NCI-H2081 treated with DMSO at 0.1 percent for 48 hours (cell line): ENCODE measurements at places on chromosomes 4 and X.

DNA sequence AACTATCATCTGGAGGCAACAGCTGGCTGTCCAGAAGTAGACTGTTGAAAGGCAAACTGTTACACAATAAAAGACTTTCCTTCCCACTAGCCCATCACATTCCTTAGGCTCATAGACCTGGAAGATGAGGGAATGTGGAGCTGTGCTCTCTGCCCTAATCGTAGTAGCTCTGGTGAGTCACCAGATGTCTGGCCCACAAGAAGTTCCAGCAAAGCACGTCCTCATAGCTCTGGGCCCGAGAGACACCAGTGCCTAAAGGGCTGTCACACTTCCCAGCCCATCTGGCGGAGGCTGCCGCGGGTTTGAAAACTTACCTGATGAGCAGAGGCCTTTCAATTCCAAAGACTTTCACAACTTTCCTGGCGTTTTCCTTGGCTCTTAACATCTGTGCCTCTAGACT is 81.7 kb upstream of the STOX2 start:
- no peak for DNase-seq

GRCh38 chr4:81214144-81214880 is 710 bp downstream of the PRKG2 start:
- DNase-seq: no peak

- no peak for DNase-seq
Measured at GRCh38 chr4:2871911-2872310, 28.3 kb downstream of the ADD1 start.

- DNase-seq: no peak
Measured at GRCh38 chr4:86497980-86498862, 95.9 kb upstream of the PTPN13 start.

DNA sequence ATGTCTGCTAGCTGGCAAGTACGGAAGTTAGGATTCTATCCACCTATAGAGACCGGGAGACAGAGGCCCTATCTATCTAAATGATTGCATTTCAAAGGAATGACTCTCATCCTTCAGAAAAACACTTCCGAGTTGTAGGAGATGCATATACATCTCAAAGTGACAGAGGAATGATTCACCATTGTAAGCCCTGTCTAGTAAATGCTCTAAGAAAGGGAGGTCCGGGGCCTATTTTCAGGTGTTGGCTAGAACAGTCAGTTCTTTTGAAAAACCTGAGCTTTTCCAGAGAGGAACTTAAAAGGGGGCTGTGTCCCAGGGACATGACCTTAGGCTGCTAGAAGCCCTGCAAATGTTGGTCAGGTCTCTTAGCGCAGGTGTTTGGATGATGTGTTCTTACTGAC is 262.9 kb upstream of the IL1RAPL1 start:
- DNase-seq: no peak

- no peak for DNase-seq
Measured at GRCh38 chr4:107666134-107666533, 53.9 kb downstream of the PAPSS1 start.

GRCh38 chr4:76955182-76955581 is 5.6 kb downstream of the SEPTIN11 start:
- no peak for DNase-seq

DNA sequence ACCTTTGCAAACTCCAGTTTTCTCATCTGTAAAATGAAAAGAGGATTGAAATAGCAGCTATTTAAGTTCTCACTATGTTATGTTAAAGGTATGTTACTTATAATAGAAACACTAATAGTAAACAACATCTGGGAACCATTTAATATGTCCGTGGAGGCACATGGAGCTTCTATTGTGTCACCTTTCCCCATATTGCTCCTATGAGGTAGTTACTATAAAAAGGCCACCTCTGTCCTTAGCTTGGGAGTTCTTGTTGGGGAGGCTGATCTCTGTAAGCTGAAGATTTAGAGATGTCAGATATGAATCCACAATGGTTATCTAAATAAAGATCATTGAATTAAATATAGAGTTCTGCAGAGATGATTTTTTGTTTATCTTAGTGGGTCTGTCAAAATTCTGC is 125.2 kb downstream of the FHIP1A start:
- DNase-seq: no peak

GRCh38 chr4:170138580-170139194 is 48.9 kb upstream of the AADAT start:
- peak; percentile 5 for DNase-seq

GRCh38 chr4:1795299-1796195 is 2.5 kb downstream of the FGFR3 start:
- no peak for DNase-seq

DNA sequence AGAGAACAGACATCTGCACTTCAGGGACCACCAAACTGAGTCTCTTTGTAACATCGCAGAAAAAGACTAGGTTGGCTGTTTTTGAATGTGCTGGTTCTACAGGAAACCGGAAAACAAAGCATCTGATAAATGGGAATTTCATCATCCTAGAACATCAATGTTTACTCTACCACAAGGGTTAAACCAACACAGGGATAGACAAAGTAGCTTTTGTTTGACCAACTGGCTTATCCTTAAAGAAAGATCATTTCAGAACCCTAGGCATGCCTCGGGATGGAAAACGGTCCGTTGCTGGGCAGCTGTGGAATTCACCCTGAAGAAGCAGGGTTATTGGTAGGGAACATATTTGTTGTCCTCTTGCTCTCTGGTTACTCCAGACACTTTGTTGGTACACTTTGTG is 2355.5 kb upstream of the AGA start:
- no peak for DNase-seq

- DNase-seq: no peak
Measured at GRCh38 chrX:22748093-22748999, 251.4 kb upstream of the DDX53 start.

GRCh38 chr4:104416725-104417356 is 77.9 kb downstream of the CXXC4 start:
- DNase-seq: no peak
